NCI-H2029 (cell line): ENCODE measurements at places on chromosomes 11 and 22.

DNA sequence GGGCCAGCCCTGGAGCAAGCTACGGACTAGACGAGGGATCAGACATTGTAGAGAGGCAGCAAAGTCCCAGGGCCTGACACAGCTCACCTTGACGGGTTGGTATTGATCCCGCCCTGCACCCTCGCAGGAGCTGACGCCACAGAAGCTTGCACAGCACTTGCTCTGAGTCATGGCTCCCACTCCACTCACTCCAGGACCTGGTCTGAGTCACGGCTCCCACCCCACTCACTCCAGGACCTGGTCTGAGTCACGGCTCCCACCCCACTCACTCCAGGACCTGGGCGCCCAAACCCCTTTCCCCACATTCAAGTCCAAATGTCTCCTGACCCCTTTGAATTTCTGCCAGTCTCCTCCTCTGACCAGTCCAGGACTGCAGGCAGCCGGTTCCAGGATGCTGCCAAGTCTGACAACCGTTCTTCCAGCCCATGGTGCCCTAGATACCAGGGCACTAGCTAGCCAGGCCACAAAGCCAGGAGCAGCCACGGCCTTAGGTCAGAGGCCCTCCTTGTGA, 6.0 kb upstream of the PNPLA5 start:
- no peak for DNase-seq

- no peak for DNase-seq
Measured at GRCh38 chr11:69868871-69869270, 49.7 kb upstream of the FGF3 start.

GRCh38 chr11:105328061-105328460, 188.5 kb upstream of the CARD18 start:
- no peak for DNase-seq

DNA sequence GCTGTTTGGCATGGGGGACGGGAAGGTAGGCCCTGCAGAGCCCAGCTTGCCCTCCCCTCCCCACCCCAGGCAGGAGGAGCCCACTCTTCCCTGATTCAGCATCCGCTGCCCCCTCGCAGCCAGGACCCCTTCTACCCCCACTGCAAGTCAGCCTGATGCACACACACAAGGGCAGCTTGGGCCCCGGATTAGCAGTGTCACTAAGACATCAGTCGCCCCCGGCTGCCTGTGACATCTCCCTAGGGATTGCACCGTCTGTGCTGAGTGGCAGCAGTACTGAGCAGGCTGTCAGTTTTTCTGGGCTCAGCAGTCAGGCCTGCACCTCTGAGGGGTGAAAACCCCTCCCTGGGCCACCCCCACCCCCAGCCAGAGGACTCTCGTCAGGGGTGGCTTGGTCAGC, 30.4 kb upstream of the SYT7 start:
- DNase-seq: no peak

GRCh38 chr11:108586600-108586999, 7.0 kb downstream of the EXPH5 start:
- peak; percentile 32 for DNase-seq

DNA sequence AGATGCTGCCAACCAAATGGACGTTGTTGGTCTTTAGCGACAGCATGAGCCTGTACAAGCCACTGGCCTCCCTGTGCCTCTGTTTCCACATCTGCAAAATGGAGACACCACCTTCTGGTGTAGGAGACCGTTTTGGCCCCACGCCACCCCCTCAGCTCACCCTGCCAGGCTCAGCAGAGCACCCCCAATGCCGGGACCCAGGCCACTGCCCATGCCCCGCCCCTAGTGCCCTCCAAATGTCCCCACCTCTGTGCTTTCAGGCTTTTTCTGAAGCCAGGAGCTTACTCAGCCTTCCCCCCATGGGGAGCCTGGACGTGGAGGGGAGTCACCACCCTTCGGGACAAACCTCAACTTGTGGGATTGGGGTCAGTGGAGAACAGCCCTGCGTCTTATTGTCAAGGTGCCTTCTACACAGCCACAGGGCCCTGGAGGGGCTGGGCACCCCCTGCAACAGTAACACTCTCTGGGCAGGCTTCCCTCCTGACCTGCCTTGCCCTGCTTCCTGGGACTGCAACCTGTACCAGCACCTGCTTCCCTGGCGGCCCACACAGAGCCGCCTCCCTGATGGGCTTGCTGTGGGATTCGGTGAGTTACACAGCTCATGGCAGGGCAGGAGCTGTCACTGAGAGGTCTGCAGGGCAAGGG, 24.6 kb upstream of the RTL6 start:
- DNase-seq: no peak

GRCh38 chr22:29253561-29254285, 14.1 kb downstream of the RHBDD3 start:
- no peak for DNase-seq

GRCh38 chr11:105208019-105208418, 68.5 kb upstream of the CARD18 start:
- DNase-seq: no peak

GRCh38 chr11:26035696-26036095, 296.2 kb upstream of the ANO3 start:
- DNase-seq: no peak

GRCh38 chr22:49168219-49168813, 659.4 kb downstream of the BRD1 start:
- no peak for DNase-seq

- no peak for DNase-seq
Measured at GRCh38 chr11:69470301-69470700, 11.2 kb upstream of the LINC01488 start.

DNA sequence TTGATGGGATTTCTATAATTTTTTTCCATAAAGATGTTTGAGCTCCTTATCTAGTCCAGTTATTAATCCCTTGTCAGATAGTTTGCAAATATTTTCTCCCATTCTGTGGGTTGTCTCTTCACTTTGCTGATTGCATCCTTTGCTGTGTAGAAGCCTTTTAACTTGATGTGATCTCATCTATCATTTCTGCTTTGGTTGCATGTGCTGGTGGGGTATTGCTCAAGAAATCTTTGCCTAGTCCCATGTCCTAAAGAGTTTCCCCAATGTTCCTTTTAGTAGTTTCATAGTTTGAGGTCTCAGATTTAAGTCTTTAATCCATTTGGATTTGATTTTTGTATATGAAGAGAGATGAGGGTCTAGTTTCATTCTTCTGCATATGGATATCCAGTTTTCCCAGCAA, 1.7 kb upstream of the IL2RB start:
- DNase-seq: no peak

GRCh38 chr22:21758091-21758864, 22.7 kb upstream of the YPEL1 start:
- no peak for DNase-seq

- no peak for DNase-seq
Measured at GRCh38 chr11:104254347-104254746, 90.4 kb upstream of the PDGFD start.

DNA sequence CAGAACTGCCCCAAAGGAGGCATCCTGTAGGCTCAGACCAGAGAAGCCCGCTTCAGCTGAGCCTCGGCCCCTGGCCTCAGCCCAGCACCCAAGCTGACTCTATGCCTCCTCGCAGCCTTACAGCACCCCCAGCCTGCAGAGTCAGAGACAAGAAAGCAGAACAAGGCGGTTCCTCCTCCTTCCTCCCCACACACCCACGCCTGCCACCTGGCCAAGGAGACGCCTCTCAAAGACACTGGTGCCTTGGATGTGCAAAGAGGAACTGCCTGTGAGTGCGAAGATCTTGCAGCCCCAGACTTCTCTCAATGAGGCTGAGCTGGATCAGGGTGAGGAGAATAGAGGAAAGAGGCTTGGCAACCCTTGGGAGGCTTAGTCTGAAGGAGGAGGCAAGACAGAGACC, 60.2 kb downstream of the PDE2A start:
- no peak for DNase-seq

- no peak for DNase-seq
Measured at GRCh38 chr11:2459016-2459725, 14.4 kb downstream of the KCNQ1 start.

- DNase-seq: no peak
Measured at GRCh38 chr11:45945397-45945999, 23.0 kb downstream of the LARGE2 start.

DNA sequence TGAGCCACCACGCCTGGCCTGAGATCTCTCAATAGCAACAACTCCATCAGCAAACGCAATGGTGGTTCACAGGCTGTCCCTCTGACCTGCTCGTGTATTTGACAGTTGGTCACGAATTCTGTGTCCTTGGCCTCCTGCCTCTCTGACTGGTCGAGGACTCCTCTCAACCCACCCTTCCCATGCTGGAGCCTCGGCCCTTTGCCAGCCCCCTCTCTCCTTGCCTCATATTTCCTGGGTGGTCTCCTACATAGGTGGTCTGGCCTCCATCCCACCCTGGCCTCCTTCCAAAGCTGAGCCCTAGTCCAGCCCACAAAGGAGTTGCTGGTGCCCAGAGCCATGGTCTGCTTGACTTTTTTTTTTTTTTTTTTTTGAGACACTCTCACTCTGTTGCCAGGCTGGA, 11.4 kb upstream of the A4GALT start:
- DNase-seq: no peak

- DNase-seq: no peak
Measured at GRCh38 chr22:38338772-38339379, 21.6 kb upstream of the CSNK1E start.

GRCh38 chr11:55658031-55658573, 3.9 kb upstream of the OR4C6 start:
- DNase-seq: no peak

DNA sequence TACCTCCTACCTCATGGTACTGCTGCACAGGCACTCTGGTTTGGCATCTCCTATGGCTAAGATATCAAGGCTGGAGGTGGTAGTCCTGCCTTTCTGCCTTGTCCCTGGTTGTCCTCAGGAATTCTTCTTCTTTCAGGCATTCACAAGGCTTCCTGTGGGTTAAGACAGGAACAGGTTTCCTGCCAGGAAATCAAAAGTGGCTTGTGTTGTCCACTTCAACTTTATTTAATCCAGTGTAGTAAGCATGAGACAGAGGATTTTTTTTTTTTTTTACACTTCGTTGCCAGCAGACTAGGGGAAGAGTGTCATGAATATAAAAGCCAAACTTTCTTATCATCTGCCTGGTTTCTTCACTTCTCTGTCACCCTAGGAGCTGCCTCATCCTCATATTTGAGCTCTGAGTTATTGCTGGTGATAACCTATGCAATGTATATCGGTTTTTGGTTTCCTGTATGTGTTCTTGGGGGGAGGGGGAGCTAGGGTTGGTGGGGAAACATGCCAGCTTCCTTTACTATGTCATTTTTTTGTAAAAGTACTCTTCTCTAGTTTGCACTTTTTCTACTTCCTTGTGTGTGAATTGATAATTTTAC, 50.2 kb downstream of the XKR3 start:
- DNase-seq: no peak

- DNase-seq: no peak
Measured at GRCh38 chr22:20258584-20259326, 9.4 kb downstream of the RTN4R start.

GRCh38 chr11:93587858-93588581, 44.8 kb upstream of the SMCO4 start:
- DNase-seq: no peak

- no peak for DNase-seq
Measured at GRCh38 chr22:22022947-22023534, 40.5 kb upstream of the TOP3B start.

- no peak for DNase-seq
Measured at GRCh38 chr22:49633010-49633324, 194.7 kb downstream of the BRD1 start.

GRCh38 chr11:99505831-99506230, 485.1 kb downstream of the CNTN5 start:
- DNase-seq: no peak
